ENCODE measurements at places on chromosomes 16 and 17.

- peak; percentile 28 for DNase-seq
These were observed 134.9 kb downstream of the CCT6B start for GRCh38 chr17:34826332-34826731.

DNA sequence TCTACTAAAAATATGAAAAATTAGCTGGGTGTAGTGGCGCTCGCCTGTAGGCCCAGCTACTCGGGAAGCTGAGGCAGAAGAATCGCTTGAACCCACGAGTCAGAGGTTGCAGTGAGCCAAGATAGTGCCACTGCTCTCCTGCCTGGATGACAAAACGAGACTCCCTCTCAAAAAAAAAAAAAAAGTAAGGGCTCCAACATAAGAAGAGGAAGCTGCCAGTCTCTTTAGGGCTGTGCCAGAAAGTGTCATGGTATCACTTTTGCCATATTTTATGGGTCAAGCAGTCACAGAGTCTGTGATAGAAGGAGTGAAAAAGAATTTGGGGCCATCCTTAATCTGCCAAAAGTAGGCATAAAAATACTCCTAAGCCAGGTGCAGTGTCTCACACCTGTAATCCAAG is 1.4 kb upstream of the PIPOX start:
- DNase-seq: no peak

DNA sequence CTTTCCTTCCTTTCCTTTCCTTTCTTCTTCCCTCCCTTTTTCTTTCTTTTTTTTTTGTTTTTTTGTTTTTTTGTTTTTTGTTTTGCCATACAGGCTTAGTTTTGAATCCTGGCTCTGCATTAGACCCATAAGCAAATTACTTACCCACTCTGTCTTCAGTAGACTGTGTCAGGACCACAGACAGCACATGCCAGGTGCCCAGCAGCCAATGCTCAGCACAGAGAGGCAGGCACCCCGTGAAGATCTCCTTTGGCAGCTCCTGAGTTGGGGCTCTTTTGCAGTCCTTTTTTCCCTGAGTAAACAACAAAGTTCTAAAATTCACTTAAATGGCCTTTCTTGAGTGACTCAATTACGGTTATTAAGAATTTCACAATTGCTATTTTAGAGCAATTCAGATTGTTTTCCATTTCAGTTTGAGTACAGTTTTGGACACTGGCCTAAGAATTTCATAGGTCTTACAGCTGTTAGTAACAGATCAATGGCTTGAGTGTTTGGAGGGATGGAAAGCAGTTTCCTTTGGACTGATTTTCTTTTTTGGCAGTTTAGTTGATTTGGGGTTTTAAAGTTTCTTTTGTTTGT is 26.2 kb upstream of the SLC5A11 start:
- no peak for DNase-seq

GRCh38 chr17:3678095-3678820 is 9.6 kb downstream of the EMC6 start:
- no peak for DNase-seq

DNA sequence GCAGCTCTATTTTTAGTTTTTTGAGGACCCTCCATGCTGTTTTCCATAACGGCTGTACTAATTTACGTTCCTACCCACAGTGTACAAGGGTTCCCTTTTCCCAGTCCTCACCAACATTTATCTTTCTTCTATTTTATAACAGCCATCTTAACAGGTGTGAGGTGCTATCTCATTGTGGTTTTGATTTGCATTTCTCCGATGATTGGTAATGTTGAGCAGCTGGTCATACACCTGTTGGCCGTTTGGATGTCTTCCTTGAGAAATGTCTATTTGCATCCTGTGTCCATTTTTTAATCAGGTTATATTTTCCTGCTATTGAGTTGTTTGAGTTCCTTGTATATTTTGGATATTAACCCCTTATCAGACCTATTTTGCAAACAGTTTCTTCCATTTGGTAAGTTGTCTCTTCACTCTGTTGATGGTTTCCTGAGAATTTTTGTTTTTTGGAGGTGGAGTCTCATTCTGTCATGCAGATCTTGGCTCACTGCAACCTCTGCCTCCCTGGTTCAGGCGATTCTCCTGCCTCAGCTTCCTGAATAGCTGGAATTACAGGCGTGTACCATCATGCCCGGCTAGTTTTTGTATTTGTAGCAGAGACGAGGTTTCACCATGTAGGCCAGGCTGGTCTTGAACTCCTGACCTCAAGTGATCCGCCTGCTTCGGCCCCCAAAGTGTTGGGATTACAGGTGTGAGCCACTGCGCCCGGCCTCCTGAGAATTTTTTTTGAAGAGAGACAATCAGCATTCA is 279.6 kb downstream of the SNX29 start:
- no peak for DNase-seq

DNA sequence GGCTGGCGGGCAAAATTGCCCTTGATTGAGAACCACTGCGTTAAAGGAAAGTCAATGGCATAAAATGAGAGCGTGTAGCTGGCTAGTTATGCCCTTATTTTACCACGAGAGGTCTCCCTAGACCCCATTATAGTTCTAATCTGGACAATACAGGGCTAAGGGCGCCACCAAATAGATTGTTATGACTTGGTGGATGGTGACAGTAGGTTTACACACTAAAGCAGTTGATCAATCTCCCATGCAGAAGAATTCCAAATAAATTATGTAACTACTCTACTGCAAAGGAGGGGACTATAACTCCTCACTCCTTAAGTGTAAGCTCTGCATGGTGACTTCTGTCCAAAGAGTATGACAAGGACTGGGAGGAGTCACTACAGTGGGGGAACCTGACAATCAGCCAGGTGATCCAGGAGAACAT is 20.4 kb upstream of the YPEL2 start:
- peak; percentile 81 for DNase-seq

GRCh38 chr16:61957075-61957855 is 79.0 kb downstream of the CDH8 start:
- DNase-seq: no peak

- DNase-seq: no peak
These were observed 2.0 kb downstream of the B3GNT9 start for GRCh38 chr16:67148656-67149275.

DNA sequence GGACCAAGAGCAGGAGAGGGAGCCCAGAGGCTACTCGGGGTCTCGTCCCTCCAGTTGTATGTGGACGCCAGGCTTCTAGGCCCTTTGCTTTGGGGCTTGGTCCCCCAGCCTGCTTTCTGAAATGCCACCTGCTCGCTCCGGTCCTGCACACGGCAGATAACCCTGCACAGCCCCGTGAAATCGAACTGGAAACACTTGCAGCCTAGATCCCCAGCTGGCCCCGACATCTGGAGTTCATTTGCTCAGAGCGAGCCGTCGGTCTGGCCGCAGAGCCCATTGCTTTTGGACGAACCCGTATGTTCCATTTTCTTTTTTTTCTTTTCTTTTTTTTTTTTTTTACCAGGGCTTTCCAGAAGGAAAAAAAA is 22.9 kb downstream of the C1QTNF1 start:
- DNase-seq: peak; percentile 92

- DNase-seq: no peak
These were observed 146.3 kb downstream of the TMEM132E start for GRCh38 chr17:34725725-34726124.

- DNase-seq: no peak
These were observed 40.3 kb upstream of the ENPP7 start for GRCh38 chr17:79690466-79690865.

DNA sequence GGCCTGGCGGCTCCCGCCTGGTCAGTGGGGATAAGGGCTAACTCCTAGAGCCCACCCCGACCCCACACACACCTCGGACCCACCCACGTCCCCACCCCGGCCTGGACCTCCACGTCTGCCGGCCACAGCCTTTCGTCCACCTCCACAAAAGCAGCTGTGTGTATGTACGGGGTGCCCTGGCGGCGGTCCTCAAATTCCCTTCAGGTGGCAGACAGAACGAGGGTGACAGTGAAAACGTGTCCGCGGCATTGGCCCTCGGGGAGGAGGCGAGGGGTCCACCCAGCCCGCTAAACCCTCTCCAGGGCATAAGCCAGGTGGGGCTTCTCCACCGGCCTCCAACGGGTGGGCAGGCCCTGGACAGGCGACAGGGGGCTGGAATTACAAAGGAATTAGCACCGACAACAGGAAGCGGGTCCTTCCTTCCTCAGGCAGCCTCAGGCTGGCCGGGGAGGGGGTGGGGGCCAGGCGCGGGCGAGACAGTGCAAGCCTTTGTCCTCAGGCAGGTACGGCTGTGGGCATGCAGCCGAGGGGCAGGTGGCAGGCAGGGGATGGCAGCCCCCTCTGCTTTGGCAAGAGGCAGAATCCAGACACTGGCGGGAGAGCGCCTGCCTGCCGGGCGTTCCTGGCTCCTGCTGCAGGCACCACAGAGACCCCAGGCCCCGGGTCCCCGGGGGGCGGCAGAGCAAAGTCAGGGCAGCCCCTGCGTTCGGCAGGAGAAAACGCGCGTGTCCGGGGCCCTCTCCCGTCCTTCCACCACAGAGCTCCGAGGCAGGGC is 12.3 kb upstream of the PITPNA start:
- DNase-seq: peak; percentile 53

GRCh38 chr17:74383141-74383540 is 15.8 kb downstream of the GPR142 start:
- DNase-seq: no peak

DNA sequence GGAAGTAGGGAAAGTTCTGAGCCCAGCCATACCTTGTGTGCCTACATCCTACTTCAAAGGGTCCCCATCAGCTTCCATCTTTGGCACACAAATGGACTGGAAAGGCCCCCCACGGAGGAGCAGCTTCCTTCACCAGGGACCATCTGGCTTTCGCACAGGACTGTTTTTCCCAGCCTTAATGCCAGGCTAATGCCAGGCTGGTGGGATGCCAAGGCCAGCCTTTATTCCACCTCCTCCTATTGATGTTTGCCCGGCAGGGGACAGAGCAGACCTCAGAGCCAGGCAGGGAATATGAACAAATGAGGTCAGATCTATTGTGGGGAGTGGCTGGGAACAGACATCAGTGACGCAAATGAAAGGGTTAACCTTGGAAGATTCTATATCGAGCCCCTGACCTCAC is 5.7 kb downstream of the GPR179 start:
- no peak for DNase-seq

DNA sequence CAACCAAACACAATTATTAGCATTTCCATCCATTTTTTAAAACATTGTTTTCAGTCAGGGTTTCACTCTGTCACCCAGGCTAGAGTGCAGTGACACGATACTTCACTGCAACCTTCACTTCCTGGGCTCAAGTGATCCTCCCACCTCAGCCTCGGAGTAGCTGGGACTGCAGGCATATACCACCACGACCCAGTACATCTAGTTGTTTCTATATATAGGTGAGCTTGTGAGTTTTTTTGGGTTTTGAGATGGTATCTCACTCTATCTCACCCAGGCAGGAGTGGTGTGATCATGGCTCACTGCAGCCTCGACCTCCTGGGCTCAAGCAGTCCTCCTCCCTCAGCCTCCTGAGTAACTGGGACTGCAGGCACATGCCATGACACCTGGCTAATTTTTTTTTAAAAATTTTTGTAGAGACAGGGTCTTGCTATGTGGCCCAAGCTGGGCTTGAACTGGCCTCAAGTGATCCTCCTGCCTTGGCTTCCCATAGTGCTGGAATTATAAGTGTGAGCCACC is 21.5 kb upstream of the ATP5MC1 start:
- DNase-seq: no peak

DNA sequence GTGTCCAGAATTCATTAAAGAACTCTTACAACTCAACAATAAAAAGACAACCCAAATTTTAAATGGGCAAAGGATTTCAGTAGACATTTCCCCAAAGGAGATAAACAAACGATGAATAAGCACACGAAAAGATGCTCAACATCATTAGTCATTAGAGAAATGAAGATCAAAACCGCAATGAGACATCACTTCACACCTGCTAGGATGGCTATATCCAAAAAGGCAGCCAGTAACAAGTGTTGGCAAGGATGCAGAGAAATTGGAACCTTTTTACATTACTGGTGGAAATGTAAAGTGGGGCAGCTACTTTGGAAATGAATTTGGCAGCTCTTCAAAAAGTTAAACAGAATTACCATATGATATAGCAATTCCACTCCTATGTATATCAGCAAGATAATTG is 42.0 kb downstream of the PITPNM3 start:
- DNase-seq: no peak

GRCh38 chr17:68401288-68401687 is 56.0 kb downstream of the WIPI1 start:
- no peak for DNase-seq

- DNase-seq: no peak
These were observed 115.1 kb upstream of the ANKFN1 start for GRCh38 chr17:56038131-56038530.

DNA sequence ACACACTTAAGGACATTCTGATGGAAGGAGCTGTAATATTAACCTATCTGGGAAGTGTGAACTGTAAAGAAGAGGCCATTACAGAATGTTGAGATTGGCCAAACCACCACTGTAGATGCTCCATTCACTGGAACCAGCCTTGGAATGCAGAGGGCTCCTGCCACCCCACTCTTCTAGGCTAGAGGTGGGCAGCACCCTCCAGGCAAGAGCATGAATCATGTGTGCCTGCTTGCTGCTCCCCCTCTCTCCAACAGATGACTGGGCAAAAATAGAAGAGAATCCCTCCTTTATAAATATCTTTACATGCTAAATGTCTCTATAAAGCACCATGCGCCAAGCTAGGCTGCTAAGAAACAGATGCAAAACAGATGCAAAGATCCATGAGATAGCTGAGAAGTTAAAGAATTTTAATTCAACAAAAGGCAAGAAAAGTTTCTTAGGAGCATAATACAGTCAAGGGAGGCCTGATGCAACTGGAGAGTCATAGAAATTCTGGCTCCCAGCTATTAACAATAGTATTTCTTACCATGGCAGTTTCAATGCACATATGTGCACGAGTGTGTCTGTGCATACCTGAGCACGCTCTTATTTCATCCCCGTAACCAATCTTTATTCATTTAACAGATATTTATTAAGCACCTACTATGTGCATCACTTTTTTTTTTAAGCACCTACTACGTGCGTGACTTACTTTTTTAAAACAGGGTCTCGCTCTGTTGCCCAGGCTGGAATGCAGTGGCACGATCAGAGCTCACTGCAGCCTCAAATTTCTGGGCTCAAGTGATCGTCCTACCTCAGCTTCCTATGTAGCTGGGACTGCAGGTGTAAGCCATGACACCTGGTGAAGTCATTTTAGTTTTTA is 53.6 kb downstream of the GRIN2A start:
- no peak for DNase-seq

DNA sequence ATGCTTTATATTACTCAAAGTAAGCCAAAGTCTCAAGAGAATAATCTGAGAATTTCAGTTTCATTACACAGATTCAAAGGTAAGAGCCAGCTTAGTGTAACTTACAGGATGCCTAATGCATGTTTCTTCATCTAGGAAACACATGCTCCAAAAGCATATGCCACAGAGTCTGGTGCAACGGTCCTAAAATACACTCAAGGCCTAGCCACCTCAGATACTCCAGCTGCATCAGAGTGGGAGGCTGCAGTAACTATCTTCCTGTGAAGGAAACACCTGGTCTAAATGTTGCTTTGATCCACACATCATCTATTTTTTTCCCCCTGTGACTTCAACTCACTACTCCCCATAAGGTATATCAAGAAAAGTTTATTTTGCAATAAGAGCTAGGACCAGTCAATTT is 51.6 kb upstream of the CORO6 start:
- no peak for DNase-seq
